ENCODE measurements at places on chromosomes 1 and 21.

- no peak for DNase-seq
Measured at GRCh38 chr1:44025816-44026215, 5.4 kb downstream of the SLC6A9 start.

DNA sequence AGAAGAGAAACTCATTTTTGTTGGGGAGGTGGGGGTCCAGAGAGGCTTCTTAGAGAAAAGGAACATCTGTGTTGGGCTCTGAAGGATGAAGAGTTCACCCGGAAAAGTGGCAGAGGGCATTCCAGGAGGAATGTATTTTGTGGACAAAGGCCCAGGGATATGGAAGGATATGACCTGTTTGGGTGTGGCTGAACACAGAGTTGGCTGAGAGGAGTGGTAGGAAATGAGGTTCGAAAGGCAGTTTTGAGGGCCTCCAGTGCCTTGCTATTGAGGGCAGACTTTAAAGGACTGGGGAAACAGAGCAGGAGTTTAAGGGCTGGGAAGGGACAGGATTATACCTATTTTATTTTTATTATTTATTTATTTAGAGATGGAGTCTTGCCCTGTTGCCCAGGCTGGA is 27.3 kb upstream of the WASF2 start:
- DNase-seq: no peak

DNA sequence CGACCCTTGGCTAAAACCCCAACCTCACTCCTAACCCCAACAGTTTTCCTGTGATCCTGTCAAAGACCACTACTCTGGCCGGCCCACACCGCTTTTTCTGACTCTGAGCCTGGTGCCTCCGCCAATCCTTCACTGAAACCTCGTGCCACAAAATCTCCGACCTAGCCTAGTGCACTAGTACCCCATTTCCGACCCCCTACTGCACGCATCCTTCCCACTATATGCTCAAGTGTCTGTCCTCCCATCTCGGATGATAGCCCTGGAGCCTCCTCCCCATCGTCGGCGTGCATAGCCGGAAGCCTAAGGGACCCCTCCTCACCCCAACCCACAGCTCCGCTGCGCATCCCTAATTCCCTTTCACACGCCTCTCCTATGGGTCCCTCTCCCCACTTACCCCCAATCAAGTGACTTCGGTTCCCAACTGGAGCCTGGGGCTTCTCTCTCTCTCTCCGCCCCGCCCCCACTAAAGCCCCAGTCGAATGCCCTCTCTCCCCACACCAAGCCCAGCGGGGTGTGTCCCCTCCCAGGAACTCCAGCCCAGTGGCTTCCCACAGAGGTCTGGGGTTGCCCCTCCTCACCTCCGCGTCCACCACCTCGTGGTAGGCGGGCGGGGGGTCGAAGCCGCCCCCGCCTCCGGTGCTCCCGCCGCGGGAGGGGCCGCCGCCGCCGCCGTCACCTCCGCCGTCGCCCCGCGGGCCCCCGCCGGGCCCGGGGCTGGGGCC is 791 bp downstream of the USP24 start:
- no peak for DNase-seq

DNA sequence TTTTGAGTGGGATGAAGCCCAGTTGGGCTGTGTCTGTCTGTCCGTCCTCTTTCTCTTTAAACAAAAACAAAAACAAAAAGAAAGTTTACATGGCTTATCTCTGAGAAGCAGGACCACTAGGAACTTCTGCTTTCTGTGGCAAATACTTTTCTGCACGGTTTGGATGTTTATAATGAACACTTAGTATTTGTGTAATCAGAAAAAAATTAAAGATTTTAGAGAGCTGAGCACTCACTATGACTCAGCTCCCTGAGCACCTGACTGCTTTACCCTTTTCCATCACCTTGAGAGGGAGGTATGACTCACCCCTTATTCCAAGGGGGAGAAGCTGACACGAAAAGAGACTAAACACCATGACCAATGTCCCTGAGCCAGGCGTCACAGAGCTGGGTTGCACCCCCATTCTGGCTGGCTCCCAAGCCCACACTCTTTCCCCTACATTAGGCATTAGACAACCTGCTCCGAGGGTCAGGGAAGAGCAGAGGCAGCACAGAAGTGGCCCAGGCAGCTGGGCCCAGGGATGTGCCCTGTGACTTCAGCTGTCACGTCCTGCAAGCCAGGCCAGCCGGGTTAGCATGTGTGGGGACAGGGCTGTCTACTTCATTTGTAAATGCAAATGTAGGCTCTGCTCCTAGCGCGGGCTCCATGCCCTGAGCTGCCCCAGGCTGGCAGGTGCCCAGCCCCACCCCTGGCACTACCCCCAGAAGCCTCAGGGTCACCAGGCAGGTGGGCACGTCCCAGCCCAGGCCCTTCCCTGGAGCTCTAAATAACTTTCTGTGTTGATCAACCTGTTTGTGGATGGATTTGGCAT is 30.4 kb downstream of the RAP1GAP start:
- peak; percentile 80 for DNase-seq

GRCh38 chr1:61130338-61131000 is 48.1 kb downstream of the NFIA start:
- DNase-seq: no peak

- DNase-seq: no peak
Measured at GRCh38 chr21:33767236-33767635, 124.9 kb downstream of the ITSN1 start.

DNA sequence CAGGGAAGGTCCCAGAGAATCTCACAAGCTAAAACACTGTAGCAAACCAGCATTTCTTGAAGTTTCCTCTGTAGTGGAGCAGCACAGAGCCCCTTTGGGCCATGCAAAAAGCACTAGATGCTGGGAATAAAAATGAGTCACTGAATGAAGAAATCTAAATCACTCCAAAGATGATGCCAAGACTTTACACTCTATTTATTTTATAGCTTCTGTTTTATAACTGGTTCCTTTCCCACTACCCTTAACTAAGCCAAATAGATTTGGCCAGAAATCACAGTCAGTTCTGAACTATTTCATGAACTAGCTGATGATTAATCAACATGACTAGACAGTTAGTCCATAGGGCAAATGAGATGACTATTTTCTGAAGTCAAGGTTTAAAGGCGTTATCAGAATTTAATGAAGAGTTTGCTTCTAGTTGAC is 89.5 kb downstream of the SCMH1 start:
- DNase-seq: peak; percentile 44

DNA sequence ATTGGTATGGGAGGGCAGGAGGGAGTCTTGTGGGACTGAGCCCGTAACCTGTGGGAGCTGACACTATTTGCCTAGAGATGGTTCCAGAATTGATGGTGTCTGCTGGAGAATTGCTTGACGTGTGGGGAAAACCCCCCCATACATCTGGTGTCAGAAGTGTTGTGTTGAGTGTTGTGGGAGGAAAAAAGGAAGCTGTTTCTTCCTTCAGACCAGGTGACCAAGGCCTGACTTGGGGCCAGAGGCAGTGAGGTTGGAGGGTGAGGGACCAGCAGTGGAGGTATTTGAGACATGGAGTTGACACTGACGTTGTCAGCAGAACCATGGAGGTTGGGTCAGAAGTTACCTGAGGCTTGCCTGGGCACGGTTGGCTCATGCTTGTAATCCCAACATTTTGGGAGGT is 8.3 kb downstream of the SHISAL2A start:
- no peak for DNase-seq

DNA sequence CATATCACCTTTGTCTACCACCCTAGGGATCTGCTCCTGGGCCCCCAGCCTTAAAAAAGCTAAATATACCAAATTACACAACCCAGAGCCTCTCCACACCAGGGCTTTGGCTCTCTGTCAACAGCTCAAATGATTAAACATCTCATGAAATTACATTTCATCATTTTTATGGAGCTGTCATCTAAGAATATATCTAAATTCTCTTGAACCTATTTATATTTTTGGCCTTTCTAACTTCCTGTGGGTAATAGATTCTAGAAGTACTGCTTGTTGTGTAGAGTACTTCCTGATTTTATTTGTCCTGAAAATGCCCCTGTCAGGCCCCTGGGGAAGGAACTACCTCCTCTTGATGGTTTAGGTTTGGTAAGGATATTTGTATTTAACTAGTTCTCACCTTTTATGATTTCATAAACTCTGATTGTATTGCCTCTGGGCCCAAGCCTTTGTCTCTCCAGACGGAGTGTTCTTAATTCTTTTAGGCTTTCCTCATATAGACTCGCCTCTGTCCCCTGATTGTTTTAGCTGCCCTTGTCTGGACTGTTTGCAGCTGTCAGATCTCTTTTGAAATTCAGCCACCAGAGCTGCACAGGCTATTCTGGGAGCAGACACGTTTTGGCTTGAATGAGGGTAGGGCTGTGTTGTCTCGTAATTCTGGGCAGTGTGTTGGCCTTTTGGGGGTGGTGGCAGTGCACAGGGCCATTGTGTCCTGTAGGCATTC is 16.6 kb downstream of the MYOG start:
- no peak for DNase-seq

DNA sequence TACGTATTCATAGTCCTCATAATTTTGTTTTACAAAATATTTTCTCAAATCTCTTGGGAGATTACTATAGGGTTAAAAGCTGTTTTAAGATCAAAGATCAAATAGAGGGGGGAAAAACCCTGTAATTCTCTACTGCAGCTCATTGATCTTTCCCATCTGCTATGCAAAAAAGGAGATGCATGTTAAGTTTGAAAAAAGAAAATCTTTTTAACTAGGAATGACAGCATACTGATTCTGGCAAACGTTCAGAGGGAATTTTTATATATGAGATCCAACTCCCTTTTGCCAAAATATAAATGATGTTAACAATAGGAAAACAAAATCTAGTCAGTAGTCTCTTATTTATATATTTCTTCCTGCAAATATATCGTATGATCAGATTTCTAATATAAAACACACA is 69.1 kb downstream of the SMYD3 start:
- no peak for DNase-seq

DNA sequence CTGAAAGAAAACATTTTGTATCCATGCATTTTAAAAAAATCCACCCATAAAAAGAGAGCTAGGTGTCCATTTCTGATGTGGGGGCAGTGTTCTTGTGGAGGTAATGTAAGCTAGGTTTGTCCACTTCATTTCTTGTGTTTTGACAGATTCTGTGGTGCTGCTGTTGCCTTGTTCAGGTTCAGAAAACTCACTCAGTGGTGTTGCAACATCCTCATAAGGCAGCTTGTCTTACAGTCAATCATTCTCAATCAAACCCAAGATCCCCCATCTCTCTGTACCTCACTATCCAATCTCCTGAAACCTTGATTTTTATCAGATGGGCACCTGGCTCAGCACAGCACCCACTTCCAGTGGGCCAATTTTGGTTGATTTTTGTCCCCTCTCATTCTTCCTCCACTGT is 94.1 kb downstream of the TENT5C start:
- no peak for DNase-seq

Data from retinal pigment epithelial cell (primary cell).